T-helper 17 cell (primary cell): ENCODE measurements at places on chromosomes 5 and 9.

GRCh38 chr9:35728041-35728971, 3.7 kb downstream of the TLN1 start:
- no peak for DNase-seq

DNA sequence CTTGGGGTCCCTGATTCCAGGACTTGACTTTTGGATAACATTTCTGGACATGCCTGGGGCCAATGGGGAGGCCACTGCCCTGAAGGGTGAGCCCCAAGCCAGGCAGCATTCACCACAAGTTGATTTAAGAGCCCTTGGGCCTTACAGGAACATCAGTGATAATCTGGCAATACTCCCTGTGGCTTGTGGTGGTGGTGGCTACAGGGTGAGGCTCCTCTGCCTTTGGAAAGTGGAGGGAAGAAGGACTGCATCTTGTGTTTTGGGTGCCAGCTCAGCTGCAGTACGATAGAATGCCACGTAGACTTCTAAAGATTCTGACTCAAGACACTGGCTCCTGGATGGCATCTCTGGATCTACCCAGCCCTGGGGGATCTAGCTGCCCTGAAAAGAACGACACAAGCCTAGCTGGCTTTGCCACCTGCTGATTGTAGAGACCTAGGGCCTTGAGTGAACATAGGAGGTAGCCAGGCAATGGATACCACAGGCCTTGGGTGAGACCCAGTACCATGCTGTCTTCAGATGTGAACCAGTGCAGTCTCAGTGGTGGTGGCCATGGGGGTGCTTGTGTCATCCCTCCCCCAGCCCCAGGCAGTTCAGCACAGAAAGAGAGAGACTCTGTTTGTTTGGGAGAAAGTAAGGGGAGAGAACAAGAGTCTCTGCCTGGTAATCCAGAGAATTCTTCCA, 79.0 kb upstream of the DAP start:
- no peak for DNase-seq

DNA sequence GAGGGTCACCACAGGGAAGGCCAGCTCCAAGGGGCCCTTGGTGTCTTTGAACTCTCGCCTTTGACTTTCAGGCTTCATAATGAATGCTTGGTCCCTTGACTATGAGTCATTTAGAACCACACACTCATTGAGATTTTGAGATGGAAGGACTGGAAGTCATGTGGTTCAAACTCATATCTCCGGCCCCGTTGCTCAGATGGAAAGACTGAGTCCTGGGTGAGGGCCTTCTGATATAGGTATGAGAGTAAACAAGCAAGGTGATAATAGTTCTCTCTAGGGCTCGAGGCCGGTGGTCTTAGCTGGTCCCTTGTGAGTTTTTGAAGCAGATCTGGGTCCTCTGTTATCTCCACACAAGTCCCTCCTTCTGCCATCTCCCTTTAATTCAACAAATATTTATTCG, 210.6 kb downstream of the PAX5 start:
- DNase-seq: no peak

DNA sequence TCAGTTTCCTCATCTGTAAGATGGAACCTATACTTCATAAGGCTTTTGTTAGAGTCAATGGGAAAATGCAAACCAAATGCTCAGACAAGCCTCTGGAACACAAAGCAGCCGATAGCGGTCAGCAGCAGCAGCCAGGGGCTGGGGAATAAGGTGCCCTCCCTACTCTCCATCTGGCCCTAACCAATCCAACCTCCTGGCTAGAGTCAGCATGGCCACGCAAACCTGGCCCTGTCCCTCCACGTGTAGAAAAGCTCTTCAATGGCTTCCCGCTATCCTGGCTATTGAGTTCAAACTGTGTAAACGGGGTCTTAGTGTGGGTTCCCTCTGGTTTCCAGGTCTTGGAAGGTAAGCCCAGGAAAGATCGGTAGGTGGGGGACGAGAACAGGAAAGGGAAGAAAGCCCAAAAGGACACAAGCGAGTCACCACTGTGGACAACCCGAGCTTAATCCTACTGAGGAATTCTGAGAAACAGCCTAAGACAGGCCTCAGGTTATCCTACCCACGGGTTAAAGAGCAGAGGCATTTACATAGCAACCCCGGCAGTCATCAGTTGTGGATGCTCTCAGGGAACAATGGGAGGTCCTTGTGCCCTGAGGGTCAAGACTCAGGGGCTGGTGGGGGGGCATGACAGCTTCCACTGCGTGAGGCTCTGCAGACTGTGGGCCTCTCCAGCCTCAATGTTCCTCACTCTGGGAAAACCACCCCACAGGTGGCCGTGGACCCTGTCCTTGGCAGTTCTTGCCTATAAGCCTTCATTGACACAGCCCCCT, 30.9 kb downstream of the FABP6 start:
- DNase-seq: no peak

DNA sequence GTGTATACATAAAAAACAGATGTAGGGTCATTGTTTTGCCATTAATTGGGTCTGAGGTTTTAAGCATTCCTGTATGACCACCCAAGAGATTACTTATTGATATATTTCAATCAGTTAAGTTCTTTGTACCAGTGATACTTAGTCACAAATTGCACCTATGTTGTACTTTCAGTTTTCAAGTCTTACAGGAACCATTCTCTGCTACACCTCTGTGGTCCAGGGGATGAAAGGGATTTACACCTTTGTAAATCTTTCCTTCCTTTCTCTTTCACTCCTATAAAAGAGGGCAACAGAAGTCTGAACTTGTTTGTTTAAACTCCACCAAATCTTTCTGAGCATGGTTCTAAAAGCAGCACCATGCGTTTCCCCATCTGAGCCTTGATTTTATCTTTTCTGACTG, 86.1 kb downstream of the DEPDC1B start:
- DNase-seq: no peak

- DNase-seq: no peak
These were observed 228.8 kb downstream of the SMARCA2 start for GRCh38 chr9:2243666-2244555.

- DNase-seq: no peak
These were observed 27.5 kb upstream of the IRX4 start for GRCh38 chr5:1910081-1910760.

GRCh38 chr9:135879237-135879601, 28.1 kb downstream of the CAMSAP1 start:
- DNase-seq: no peak

DNA sequence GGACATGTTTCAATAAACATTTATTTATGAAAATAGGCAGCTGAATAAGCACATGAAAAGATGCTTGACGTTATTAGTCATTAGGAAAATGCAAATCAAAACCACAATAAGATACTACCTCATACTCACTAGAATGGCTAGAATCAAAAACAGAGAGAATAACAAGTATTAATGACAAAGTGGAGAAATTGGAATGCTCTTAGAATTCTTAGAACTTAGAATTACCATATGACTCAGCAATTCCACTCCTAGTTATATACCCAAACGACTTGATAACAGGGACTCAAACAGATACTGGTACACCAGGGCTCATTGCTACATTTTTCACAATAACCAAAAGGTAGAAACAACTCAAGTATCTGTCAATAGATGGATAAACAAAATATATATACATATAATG, 15.1 kb upstream of the TRIM36 start:
- DNase-seq: no peak

DNA sequence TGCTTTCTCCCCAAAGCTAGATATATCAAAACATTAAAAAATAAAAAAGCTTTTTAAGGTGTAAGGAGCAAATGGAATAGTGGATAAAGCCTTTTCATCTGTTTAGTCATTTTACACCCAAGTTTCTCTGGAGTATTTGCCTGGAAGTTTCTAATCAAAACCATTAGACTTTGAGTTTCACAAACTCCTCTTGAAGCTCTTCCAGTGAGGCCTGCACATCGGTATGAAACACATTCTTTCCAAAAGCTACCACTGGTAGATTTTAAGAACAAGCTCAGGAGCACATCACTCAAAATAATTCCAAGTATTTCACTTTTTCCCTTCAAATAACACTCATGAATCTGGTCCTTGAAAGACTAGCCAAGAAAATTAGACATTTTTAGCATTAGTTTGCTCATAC, 5.7 kb downstream of the TRIM52 start:
- DNase-seq: no peak
